ENCODE measurements at places on chromosomes 4 and X.
A peak's percentile ranks its signal among the peaks of the same experiment; 100 is the strongest.

DNA sequence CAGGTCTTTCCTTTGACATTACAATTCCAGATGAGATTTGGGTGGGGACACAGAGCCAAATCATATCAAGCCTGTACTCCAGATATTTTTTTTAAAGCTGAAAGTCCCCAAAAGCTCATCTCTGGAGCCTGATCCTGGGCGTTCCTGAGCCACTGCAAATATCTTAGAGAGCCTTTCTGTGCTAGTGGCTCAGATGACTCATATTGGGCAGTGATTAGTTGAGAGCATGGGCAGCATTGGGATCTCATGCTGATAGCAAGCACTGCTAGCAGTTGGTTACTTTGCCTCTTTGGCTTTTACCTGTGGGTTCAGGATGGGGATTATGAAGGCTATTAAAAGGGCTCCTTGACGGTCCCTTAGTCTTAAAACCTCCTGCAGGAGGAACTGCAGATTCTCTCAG, 51.4 kb upstream of the SCRG1 start:
- no peak for DNase-seq

- DNase-seq = no peak
Observed at GRCh38 chr4:150970685-150971151, 44.4 kb downstream of the LRBA start.

- DNase-seq = no peak
Observed at GRCh38 chrX:149073479-149073878, 431.6 kb downstream of the IDS start.

- peak; percentile 6 for DNase-seq
Observed at GRCh38 chr4:82780752-82781231, 17.8 kb downstream of the SCD5 start.

DNA sequence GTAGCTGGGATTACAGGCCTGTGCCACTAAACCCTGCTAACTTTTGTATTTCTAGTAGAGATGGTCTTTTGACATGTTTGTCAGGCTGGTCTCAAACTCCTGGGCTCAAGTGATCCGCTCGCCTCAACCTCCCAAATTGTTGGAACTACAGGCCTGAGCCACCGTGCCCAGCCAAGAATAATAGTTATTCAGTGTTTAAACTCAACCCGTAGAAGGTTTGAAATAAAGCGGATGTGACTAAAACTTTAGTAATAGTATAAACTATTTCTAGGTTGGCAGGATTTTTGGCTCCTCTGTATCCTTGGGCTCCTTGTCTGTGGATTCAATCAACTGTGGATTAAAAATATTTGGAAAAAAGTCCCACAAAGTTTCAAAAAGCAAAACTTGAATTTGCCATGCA, 37.8 kb downstream of the PCDH10 start:
- no peak for DNase-seq

DNA sequence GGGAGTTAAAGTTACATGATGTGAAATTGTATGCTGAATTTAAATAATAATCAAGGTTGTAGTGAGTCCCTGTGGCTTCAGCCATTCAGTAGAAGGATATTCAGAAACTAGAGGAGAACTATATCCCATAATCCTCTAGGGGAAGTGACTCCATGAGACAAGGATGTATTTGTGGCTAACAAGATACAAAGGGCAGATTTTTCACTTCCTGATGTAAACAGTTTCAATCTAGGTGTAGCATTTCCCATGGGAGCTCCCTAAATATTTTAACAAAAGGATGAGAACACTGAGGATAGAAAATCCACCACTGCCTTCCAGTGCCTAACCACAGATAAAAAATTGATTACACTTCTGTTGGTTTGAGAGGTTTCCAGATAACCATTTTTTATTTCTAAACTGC, 435.4 kb upstream of the TENM3 start:
- no peak for DNase-seq

DNA sequence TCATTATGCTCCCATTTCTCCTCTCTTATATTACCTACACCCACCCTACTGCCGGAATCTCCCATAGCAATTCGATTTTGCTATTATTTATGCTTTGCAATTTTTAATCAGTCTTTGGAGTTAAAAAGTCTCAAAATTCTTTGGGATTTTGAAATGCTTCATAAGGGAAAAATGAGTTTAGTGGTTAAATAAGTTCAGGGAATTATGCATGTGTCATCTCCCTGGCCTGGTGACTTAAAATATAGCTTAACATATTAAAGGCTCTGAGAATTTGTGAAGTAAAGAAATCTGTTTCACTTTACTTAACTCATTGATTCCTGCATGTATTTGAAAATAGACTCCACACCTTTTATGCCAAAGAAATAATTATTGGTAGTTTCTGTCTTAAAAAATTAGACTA, 185.1 kb upstream of the DIPK2B start:
- DNase-seq = no peak

- no peak for DNase-seq
Observed at GRCh38 chrX:130716781-130717413, 186.1 kb downstream of the ENOX2 start.

- no peak for DNase-seq
Observed at GRCh38 chr4:165873298-165874071, 448 bp downstream of the TLL1 start.

- DNase-seq = no peak
Observed at GRCh38 chrX:30008031-30008430, 207.3 kb upstream of the MAGEB2 start.

DNA sequence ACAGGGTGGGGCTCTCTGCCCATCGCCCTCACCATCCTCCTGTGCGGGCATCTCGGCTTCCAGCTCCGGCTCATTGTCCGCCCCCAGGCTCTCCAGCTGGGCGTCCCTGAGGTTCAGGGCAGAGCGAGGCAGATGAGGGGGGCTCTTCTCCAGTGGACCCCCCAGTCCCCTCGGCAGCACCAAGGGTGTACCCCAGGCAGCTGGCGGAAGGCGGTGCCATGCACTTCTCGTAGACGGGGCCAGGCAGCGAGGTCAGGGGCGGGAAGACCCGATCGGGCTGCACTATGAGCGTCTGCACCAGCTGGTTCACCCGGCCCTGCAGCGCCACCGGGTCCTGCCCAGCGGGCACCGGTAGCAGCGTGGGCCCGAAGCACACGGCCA, 5.5 kb downstream of the AVPR2 start:
- DNase-seq = no peak

DNA sequence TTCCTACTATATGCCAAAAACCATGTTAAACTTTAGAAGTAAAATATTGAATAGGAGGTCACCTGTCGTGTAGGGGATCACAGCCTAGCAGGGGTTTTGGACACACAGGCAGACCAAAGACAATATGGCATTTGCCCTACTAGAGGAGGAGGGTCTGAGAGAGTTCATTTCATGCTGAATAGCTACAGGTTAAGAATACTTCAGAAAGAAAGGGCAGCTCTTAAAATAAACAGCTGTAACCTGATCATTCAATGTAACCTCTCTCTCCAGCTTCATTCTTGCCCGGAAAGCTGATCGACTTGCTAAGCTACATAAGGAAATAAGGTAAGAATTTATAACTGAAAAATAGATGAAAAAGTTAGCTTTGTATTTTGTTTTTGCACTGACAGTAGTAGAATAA, 79.9 kb downstream of the MAOA start:
- DNase-seq = no peak

DNA sequence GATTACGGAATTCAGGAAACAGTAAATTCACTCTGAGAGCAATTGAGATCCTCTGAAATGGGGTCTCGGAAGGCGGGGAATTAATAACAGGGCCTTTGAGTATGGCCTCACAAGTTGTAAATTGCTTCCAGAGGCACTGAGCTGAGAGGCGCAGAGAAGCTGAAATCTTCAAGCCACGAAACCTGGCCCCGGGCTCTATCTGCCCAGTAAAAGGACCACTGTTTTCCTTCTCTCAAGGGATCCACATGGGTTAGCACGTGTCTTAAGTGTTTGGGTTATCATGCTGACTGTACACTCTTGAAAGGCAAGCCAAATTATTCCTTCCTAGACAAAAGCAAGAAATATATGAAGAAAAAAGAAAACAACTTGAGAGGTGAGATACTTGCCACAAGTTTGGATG, 1012.9 kb upstream of the FTHL17 start:
- DNase-seq = peak; percentile 96

DNA sequence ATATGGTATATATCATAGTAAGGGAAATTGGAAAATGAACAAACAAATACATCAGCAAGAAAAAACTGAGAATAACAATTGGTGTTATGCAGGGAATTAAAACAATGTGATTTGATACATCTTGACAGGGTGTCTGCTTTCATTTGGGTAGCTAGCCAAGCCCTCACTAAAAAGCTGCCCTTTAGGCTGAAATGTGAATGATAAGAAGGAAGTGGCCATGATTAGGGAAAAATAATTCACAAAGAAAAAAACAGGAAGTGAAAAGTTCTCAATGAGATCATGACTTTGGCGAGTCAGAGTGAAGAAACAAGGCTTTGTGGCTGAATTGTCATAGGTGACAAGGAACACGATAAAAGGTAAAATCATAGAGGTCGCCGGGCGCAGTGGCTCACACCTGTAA, 675.8 kb upstream of the SLIT2 start:
- DNase-seq = no peak

DNA sequence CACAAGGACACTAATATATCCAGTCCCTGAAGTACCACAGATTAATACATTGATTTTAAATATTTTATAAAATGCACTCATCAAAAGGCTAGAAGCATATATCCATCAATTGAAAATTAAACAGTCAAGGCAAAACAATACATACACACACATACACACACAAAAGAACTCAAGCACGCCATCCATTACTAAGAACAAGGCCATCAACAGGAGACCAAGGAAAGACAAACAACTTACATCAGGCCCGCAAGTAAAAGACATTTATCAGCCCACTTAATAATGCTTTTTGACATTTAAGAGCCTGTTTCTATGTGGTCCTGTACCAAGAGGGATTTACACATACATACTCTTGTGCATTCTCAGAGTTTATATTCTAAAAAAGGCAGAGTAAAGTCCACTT, 50.0 kb upstream of the ZNF827 start:
- no peak for DNase-seq

- DNase-seq = peak; percentile 29
Observed at GRCh38 chrX:48883729-48884128, 13.8 kb downstream of the TIMM17B start.
